ENCODE measurements at places on chromosomes 3 and 15.

DNA sequence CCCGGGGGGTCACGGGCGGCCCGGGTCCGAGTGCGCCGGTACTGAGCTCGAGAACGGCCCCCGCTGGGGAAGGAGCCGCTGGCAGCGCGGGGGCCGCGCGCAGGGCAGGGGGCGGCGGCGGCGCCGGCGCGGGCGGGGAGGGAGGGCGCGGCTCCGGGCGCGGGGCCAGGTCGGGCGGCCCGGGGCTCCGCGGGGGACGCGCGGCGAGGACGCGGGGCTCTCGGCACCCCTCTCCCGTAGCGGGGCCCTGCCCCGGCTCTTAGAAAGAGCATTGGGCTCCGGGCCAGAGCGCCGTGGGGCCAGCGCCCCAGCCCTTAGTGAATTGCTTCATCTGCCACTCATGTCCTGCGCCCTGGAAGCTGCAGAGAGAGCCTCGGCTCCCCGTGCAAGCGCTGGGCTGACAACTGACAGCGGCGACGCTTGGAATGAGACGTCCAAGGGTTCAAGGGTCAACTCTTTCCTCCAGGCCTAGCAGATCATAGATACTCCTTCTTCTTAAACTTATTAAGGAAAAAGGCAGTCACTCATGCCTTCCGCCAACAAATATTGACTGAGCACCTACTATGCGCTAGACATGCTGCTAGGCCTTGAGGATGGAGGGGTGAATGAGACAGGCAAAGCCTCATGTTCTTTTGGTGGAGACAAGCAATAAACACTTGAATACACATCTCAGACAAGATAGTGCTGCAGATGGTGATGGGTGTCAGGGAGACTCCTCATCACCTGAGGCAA is 140.8 kb downstream of the SMAD6 start:
- peak; percentile 6 for DNase-seq

GRCh38 chr3:124552224-124552623 is 178.0 kb upstream of the UMPS start:
- no peak for DNase-seq

- DNase-seq, result no peak
Observed at GRCh38 chr3:123678108-123678511, 93.3 kb upstream of the HACD2 start.

- peak; percentile 89 for DNase-seq
Observed at GRCh38 chr3:33658991-33659848, 58.8 kb downstream of the CLASP2 start.

- DNase-seq, result no peak
Observed at GRCh38 chr3:72496051-72496670, 352.1 kb downstream of the SHQ1 start.

DNA sequence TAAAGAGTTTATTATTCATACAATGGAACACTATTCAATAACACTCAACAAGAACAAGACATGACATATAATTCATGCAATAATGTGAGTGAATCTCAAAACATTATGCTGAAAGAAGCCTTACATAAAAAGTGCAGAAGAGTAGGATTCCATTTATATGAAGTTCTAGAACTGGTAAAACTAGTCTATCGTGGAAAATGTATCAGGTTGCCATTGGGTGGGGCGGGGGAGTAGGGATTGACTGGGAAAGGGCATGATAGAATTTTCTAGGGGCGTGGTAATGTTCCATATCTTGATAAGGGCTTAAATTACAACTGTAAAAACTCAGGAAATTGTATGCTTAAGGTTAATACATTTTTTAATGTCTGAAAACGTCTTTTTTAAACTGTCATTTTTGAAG is 247.9 kb downstream of the SATB1 start:
- DNase-seq, result no peak

GRCh38 chr15:22959321-22960101 is 20.7 kb downstream of the CYFIP1 start:
- no peak for DNase-seq

DNA sequence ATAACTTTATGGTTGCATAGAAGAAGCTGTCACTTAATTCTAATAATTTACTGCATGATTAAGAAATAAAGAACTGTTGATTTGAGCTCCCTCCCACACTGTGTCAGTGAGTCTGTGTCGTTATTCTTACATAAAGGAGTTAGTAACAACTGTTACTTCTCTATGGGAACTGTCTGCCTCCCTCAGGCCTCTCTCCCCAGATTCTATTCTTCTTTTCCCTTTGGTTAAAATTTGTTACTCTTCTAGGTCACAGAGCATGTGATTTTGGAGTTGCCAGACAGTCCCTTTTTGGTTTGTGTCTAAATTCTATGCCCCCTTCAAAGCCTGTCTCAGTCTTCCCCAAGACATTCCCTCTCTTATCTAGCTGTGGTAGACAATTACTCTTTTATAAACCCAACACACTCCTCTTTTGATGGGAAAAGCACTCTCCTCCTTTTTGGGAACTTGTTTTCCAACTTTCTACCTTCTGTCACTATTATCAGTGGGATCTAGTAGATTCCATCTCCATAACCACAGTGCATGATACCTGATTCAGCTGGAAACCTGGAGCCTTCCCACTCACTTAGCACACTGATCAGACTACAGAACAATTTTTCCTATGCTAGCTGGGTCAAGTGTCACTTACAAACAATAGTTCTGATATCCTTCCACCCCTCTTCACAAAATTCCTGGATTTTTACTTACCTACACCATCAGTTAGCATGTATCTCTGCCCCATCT is 422.1 kb upstream of the TGFBR2 start:
- no peak for DNase-seq

DNA sequence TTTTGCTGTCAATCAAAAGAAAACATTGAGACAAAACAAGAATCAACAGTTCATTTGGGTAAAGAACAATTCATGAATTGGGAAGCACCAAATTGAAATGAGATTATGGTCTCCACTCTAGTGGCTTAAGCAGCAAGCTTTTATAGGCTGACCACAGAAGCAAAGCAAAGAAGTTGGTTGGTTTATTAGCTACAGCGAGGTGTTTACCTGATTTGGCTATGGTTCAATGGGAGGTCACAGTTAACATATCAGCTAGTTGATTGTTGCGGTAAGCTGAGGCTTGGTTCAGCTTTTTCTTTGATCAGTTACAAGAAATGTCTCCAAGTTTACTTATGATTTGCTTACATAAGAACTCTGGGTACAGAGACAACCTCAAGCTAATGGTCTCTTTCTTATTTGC is 640.5 kb upstream of the GOLIM4 start:
- DNase-seq, result no peak

All from occipital lobe (tissue), 3 donors.